Stimulated activated CD8-positive, alpha-beta memory T cell treated with anti-CD3 and anti-CD28 coated beads, Interleukin-12 subunit alpha, Interleukin-12 subunit beta, amount 100 ng/mL, for 4 hours (primary cell): ENCODE measurements at places on chromosomes 11 and 22.
A peak's percentile ranks its signal among the peaks of the same experiment; 100 is the strongest.

DNA sequence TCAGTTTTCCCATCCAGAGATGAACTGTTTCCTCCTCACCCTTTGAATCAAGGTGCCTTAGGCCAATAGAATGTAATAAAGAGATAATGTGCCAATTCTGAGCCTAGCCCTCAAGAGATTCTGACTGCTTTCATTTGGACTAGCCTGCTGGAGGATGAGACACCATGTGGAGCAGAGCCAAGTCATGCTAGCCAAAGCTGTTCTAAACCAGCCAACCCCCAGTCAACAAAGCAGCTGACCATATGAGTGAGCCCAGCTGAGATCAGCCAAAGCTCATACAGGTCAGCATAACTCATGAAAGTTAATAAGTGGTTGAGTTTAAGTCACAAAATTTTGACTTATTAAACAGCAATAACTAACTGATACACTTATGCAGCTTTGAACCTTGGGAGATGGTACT, 66.7 kb upstream of the DBX1 start:
- no peak for DNase-seq

DNA sequence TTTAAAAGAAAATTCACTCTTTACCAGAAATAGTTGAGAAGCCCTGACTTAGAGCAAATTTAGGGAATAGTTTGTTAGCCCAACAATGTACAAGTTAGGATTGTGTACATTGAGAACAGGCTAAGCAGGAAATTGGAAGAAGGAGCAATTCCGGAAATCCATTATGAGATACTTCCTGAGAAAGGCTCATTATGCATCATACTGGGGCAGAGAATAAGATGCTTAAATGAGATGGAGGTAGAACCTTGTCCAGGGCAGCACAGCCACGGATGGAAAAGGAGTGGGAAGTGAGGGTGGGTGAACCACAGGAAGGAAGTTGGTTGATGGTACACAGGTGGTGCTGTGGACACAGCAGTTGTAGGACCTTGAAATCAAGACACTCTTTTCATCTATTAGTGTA, 180.2 kb downstream of the PGR start:
- DNase-seq = no peak

- no peak for DNase-seq
Measured at GRCh38 chr22:40511604-40512003, 124.9 kb downstream of the MRTFA start.

DNA sequence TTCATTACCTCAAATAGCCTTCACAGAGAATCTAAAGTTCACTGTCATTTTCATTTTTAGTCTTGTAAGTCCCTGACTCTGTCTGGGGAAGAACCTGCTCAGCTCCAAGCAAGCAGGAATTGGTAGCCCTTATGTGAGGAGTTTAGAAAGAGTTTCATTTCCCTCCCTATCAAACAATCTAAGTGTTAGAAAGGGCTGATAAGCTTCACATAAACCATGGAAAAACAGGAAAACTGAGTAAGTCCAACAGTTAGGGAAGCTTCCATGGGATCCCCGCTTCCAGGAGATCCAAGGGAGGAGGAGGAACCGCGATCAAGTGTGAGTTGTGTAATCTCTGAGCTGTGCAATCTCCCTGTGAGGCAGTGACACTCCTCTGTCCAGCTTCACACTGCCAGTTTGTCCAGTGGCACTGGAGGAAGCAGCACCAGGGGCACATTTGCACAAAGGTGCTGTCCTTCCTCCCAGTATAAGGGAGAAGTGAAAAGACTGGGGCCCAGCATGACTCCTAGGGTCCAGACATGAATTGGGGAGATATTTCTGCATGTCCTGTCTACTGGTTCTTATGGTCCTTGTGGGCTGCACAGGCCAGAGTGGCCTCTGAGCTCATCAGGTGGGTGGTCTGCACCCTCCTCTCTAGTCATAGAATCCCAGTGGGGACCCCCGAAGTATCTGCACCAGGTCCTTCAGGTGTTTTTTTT, 4.3 kb downstream of the PRAME start:
- DNase-seq = no peak

DNA sequence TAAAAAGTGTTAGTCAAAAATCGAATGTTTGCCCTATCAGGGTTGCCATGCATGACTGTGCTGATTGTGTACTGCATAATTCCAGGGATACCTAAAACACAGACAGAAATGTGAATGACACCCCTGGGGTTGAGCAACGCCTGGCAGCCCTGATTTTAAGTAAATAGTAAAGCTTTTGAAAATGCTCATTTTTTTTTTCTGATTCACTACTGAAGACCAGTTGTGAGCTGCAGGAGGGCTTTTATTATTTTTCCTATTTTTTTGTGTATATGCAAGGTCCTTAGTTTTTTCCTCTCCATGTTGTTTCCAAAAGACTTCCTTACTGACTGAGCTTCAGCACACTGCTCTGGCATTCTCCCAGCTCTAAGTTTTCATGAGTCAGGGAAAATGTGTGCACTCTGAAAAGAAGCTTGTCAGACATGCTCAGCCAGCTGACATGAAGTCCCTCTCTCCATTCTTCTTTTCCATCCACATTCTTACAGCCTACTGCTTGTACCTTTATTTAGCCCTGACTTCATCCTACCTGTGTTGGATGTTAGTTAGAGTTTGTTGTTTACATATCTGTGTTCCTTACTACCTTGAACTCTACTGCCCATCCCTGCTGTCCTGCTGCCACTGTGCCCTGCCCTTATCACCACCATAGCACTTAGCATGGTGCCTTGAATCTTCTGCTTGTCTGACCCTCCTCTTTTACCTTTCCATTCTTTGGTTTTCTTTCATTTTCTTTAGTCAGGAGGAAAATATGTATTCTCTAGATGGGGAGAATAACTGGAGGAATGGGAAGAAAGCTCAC, 79.5 kb downstream of the HORMAD2 start:
- DNase-seq = no peak

- DNase-seq = no peak
Measured at GRCh38 chr11:93249459-93250220, 51.8 kb upstream of the SLC36A4 start.

DNA sequence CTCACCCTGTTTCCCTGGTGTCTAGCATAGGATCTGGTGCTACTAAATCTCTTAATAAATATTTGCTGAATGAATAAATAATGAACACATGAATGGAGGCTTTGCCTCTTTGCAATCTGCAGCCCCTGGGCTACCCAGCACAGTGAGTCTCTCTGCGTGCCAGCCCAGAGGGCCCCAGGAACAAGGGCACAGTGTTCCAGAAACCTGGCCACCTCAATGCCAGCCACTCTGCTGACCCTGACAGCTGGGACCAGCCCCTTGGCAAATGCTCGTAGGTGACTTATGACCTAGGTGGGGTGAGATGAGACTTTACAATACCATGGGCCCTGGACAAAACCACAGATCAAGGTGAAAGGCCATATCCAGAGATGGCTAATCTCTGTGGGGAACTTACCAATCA, 31.6 kb downstream of the UQCR10 start:
- DNase-seq = no peak

DNA sequence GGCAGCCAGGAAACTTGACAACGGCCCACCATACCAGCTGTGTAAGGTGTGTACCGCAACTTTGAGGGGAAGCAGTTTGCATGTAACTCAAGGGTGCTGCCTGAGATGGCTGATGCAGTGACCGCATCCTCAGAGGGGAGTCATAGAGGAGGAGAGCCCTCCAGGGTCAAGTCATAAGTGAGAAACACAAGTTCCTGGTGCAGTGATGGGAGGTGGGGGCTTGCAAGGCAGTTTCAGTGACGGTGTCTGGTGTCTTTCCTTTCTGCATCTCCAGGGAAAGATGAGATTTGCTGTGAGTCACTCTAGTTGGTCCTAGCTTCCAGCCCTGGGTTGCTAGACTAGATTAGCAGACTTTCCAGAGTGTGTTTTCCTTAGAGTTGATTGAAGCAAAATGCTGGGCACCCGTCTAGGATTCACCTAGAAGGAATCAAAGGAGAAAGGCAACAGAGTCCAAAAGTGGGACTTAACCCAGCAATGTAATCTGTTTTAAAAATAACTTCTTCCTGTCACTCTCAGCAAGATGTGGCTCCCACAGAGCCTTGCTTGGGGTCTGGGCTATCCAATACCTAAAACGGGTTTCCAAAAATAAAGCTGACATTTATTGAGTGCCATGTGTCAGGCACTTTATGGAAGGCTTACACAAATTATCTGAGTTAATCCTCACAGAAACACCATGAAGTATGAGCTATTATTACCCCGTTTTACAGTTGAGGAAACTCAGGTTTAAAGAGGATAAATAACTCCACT, 265.4 kb upstream of the PLET1 start:
- no peak for DNase-seq

DNA sequence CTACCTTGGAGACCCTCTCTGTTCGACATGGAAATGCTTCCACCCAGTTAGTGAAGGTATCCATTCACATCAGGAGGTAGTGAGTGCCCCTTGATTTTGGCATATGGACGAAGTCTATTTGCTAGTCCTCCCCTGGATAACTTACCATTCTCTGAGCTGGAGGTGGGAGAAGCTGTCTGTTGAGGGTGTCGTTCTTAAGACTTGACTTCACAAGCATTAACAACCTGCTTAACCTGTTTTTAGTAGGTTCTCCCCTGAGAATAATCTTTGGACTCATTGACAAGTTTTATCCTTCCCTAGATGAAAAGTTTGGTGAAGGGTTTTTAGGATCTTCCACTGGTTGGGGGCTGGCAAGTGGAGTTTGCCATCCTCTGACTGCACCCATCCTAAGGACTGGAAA, 1053.8 kb upstream of the CNTN5 start:
- no peak for DNase-seq

- no peak for DNase-seq
Measured at GRCh38 chr11:8685306-8685705, 2.7 kb downstream of the RPL27A start.

DNA sequence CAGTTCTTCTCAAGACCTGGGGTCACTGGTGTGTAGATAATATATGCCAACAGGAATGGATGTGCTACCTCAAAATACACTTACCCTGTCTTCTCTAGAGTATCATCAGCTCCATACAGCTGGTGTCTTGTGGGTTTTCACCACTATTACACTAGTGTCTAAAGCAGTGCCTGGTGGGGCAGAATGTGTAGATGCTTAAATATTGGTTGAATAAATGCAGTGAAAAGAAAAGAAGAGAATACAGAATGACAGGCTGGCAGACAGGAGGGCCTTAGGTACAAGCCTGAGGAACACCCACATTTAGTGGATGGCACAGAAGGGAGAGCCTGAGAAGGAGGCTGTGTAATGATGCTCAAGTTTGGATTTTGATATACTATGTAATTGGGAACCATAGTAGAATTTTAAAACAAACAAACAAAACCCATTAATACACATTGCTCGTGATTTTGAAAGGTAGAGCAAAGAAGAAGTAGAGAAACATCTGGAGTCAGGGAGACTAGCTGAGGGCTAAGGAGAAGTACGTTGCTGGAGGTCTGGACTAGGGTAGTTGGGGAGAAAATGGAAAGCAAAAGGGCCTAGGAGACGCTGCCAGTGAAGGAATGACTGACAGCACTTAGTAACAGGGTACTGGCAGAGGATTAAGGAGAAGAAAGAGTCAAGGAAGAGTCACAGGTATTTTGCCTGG, 20.5 kb upstream of the RAG2 start:
- DNase-seq = no peak

- DNase-seq = no peak
Measured at GRCh38 chr11:7538031-7538430, 24.2 kb downstream of the PPFIBP2 start.

- no peak for DNase-seq
Measured at GRCh38 chr22:48089601-48090331, 1327.3 kb downstream of the TBC1D22A start.

- DNase-seq = no peak
Measured at GRCh38 chr11:78350091-78350645, 67.5 kb downstream of the GAB2 start.

- no peak for DNase-seq
Measured at GRCh38 chr22:33438273-33438672, 380.1 kb upstream of the SYN3 start.

DNA sequence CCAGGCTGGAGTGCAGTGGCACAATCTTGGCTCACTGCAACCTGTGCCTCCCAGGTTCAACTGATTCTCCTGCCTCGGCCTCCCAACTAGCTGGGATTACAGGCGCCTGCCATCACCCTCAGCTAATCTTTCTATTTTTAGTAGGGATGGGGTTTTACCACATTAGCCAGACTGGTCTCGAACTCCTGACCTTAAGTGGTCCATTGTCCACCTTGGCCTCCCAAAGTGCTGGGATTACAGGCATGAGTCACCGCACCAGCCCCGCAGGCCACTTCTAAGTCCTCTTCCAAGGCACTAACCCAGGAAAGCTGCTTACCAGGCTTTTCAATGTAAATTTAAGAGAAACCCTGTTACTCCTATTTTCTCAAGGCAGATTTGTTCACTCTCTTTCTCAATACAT, 50.4 kb downstream of the DENND5A start:
- DNase-seq = no peak

- no peak for DNase-seq
Measured at GRCh38 chr11:13314676-13315394, 37.2 kb downstream of the BMAL1 start.

GRCh38 chr11:123448823-123449222, 18.8 kb downstream of the GRAMD1B start:
- DNase-seq = no peak

DNA sequence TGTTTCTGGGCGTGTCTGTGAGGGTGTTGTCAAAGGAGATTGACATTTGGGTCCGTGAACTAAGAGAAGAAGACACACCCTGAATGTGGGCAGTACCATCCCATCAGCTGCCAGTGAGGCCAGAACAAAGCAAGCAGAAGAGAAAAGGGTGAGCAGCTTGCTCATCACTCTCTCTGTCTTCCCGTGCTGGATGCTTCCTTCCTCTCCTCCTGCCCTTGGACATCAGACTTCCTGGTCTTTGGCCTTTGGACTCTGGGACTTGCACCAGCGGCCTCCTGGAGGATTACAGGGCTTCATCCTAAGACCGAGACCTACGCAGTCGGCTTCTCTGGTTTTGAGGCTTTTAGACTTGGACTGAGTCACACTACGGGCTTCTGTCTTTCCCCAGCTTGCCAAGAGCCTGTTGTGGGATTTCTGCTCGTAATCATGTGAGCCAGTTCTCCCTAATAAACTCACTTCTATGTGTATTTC, 18.8 kb downstream of the APOL2 start:
- no peak for DNase-seq

- peak; percentile 35 for DNase-seq
Measured at GRCh38 chr22:46070803-46071450, 79.4 kb upstream of the PPARA start.
